ENCODE measurements at places on chromosomes 2 and 18.

DNA sequence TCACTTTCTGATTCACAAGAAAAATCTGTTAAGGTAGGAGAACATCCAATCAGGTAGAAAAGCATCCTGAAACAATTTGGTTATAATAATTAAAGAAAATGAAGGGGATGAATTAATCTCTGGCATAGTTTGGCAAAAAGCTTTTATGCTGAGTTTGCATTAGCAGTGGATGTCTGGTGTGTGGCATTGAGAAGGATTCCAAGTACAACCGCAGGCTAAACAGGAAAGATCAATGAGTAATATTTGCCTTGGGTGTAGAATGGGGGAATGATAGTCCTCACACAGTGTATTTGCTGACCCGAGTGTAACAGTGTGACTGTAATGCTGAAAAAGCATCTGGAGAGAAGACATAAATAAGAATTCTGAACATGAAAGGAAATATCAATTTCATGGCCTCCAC lies 68.3 kb upstream of the SESTD1 start:
- DNase-seq, result no peak

GRCh38 chr18:10271481-10271880 lies 183.0 kb upstream of the APCDD1 start:
- no peak for DNase-seq

GRCh38 chr2:218981390-218981880 lies 3.5 kb downstream of the FEV start:
- no peak for DNase-seq

GRCh38 chr2:174624895-174625430 lies 27.4 kb upstream of the WIPF1 start:
- no peak for DNase-seq

- DNase-seq, result no peak
These were observed 467.4 kb upstream of the FANCL start for GRCh38 chr2:58708565-58708964.

DNA sequence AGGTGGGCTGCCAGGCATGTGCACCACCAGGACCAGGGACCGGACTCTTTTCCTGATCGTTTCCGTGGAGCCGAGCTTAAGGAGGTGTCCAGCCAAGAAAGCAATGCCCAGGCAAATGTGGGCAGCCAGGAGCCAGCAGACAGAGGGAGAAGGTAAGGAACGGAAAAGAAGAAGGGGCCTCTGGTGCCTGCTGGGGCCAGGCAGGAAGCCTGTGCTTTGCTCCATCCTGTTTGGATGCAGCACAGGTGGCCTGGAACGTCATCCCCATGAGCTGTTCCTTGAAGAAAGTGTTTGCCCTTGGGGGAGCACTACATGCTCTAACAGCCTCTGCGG lies 33.9 kb downstream of the CNGA3 start:
- no peak for DNase-seq

DNA sequence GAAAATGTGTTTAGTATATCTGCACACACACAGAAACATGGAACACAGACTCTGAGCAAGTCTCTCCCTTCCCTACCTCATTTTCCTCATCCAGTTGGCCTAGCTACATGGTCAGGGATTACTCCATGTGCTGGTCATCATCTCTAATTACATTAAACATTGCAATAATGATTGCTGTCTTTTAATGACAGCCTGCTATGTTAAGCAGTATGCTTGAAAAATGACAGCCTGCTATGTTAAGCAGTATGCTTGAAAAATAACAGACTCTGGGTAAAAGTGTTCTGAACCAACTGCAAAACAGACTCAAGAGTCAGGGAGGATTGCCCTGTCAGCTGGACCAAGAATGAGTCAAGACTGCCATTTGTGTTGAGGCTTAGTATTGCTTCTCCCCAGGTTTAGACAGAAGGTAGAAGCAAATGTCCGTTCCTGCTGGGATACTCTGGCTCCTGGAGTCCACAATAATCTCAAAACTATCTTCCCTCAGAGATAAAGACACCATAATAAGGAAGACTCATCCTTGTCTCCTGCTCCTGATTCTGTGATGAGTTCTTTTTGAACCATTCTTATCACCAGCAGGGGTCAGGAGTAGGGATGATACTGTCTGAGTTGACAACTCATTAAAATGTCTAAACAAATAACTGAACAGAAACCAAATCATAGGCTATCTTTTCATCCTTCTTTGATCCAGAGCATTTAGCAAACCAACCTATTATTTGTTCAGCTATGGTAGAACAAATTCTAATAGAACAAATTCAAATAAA lies 57.7 kb downstream of the CCDC93 start:
- DNase-seq, result no peak

GRCh38 chr2:71689968-71690834 lies 236.8 kb downstream of the DYSF start:
- no peak for DNase-seq

- no peak for DNase-seq
These were observed 63.5 kb downstream of the TXNL1 start for GRCh38 chr18:56574861-56575260.

GRCh38 chr2:38658613-38659012 lies 7.3 kb upstream of the GALM start:
- no peak for DNase-seq

DNA sequence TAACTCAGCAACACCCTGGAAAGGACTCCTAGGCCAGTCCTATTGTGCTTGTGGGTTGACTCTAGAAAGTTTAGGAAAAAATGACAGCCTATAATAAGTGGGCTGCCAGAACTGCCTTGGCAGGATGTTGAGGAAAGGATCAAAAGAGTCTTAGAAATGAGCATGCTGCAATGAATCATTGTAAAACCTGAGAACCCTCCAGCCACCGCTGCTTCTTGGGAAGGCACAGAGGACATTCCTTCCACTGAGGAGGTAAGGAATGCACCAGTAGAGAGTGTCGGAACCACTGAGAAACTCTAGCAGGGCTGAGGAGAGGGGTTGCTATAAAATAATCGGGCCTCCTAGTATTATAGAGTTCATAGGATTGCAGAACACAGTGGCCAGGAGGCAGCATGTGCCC lies 146.7 kb upstream of the SMIM21 start:
- DNase-seq, result no peak

DNA sequence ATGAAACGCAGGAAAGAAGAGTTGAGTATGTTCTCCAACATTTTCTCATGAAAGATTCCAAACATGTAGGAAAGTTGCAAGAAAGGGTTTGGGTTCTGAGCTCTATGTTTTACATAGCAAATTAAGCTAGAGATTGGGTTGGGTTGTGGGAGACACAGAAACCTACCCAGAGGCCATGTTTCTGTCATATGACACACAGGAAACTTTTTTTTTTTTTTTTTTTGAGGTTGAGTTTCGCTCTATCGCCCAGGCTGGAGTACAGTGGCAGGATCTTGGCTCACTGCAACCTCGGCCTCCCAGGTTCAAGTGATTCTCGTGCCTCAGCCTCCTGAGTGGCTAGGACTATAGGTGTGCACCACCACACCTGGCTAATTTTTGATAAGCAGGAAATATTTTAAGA lies 57.6 kb downstream of the DOCK10 start:
- no peak for DNase-seq

GRCh38 chr2:207847807-207848544 lies 78.3 kb upstream of the FZD5 start:
- no peak for DNase-seq

DNA sequence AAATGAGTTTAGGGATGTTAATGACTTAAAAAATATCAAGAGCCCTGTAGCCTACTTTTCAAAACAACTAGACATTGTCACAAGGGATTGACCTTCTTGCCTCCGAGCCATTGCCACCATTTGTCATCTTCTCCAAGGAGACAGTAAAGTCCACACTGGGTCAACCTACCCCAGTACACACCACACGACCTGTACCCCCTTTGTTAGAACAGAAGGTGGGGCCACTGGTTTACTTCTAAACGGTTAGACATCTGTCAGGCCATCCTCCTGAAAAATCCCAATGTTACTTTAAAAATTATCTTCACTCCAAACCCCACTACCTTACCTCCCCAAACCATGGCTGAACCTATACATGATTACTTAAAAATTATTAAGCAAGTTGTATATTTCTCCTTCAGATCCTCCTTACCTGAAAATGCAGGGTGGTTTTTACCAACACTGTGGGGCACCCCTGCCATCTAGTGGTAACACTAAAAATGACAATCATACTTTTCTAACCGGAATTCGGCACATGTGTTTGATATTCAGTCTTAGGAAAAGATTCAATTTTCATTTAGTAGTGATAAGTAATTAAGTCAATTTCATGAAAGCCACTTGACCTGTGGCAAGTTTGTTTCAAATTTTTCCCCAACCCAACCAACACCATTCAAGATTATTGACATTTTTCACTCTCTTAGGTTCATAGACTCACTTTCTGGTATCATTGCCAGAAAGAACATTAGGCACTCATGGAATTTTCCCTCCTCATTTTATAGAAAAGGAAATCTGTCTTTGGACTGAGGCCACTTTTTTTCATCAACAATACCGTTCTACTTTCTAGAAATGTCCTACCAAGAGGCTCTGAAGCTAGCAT lies 265.3 kb upstream of the PKDCC start:
- peak; percentile 36 for DNase-seq

DNA sequence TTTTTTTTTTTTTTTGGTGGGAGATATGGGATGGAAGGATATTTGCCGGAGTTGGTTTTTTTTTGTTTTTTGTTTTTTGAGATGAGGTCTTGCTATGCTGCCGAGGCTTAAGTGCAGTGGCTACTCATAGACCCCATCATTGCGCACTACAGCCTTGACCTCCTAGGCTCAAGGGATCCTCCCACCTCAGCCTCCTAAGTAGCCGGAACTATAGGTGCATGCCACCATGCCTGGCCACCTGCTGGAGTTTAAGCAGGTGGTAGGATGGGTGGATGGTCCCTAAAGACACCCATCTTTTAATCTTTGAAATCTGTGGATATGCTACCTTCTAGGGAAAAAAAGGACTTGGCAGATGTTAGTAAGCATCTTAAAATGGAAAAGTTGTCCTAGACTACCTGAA lies 169.8 kb downstream of the TGIF1 start:
- no peak for DNase-seq

DNA sequence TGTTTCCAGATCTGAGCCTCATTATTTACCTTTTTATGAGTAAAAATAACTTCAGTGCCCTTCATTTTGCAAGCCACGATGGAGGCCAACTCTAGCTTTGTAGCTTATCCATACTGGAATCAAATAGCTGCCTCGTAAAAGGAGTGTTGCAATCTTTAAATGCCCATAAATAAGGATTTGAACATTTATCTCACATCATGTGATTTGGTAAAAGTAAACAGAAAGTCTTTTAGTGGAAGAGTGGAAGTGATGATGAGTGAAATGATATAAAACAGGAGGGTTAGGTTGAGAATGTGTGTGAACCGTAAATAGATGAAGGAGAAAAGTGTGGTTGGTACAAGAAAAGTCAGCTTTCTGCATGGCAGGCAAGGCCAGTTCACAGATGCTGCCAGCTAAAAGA lies 348.9 kb downstream of the OSR1 start:
- DNase-seq, result no peak

- peak; percentile 18 for DNase-seq
These were observed 28.8 kb upstream of the DDX18 start for GRCh38 chr2:117785740-117786139.

DNA sequence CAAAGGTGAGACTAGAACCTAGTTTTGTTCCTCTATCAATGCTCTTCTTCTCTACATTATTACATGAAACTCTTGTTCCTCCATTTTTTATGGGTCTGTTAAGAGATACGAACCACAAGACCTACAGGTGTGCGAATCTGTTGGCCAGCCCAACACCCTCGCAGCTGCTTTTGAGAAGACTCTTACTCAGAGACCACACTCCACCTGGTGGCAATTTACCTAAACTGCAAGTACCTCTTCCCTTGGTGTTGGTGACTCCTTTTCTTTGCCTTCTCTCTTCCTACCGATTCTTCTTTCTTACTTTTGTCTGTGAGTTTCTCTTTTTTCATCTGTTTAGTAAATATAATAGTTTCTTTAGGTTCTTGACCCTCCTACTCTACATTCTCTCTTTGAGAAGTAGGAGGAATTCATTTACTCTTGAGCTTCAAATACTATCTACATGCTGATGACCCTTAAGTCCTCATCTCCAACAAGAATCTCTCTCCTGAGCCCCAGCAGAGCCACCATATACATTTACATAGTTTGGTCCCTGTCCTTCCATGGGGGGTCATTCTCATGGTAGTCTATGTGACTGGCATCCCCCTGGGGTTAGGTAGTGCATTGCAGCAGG lies 81.8 kb upstream of the GAREM1 start:
- DNase-seq, result peak; percentile 62

- DNase-seq, result no peak
These were observed 22.8 kb downstream of the HPCAL1 start for GRCh38 chr2:10325278-10326145.

DNA sequence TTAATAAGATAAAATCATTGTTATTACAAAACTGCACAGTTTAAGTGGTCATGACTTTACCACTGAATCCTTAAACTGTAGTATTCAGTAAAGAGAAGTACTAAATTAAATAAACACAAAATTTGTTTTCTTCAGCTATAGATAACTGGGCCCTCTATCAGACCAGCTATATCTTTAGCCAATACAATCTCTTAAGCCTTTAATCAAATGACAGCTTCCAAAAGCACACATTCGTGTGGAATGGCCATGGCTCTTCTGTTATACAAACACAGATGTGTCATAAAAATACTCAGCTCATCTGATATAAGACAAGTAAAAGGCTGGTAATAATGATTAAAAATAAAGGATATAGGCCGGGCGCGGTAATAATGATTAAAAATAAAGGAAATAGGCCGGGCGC lies 57.6 kb upstream of the CDKL4 start:
- no peak for DNase-seq

DNA sequence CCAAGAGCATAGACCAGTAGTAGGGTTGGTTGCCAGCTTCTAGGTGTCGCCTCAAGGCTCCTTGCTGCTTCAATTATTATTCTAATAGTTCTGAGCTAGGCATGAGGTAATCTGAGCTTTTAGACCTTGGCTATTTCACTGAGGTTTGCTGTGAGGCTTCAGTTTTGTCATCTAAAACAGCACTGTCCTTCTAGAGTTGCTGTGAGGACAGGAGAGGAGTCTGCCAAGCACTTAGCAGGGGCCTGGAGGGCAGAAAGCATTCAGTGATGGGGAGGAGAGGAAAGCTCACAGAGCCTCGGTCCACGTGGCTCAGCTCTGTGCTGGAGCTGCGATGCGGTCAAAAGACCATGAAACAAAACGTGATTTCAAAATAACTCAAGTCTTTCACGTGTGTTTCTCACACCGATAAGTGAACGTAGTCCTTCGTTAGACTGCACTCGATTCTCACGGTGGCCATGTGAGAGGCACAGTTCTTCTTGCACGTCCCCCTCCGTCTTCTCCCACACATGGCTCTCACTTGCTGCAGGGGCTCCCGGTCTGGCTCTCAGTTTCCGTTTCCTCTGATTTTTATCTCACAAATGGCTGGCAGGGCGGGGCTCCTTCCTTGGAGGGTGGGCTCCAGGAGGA lies 113.7 kb downstream of the B3GNT2 start:
- DNase-seq, result no peak

DNA sequence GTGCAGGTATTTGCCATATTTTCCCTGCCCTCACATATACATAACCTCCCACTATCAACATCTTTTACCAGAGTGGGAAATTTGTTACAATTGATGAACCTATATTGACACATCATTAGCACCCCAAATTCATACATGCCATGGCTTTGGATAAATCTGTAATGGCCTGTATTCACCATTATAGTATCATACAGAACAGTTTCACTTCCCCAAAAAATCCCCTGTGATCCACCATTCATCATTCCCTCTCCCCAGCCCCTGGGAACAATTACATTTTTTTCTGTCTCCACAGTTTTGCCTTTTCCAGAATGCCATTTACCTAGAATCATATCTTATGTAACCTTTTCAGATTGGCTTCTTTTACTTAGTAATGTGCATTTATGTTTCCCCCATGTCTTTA lies 494.5 kb downstream of the RNF144A start:
- DNase-seq, result no peak

GRCh38 chr2:239225371-239225851 lies 175.4 kb downstream of the HDAC4 start:
- no peak for DNase-seq

- no peak for DNase-seq
These were observed 692.8 kb downstream of the RNF144A start for GRCh38 chr2:7609974-7610373.
